CD4-positive, alpha-beta T cell (primary cell): ENCODE measurements at places on chromosomes 13 and 19. TPM values are rescaled to one million over a fixed set of nuclear protein-coding genes. Genes with fewer than 3 reads are reported as not detected.

The ZNF560 gene
- total RNA-seq: not detected

The ZNF878 gene
- not detected for total RNA-seq

The BRCA2 gene
- total RNA-seq: 1.9 TPM

The CALR gene
- total RNA-seq: 558 TPM

DNA sequence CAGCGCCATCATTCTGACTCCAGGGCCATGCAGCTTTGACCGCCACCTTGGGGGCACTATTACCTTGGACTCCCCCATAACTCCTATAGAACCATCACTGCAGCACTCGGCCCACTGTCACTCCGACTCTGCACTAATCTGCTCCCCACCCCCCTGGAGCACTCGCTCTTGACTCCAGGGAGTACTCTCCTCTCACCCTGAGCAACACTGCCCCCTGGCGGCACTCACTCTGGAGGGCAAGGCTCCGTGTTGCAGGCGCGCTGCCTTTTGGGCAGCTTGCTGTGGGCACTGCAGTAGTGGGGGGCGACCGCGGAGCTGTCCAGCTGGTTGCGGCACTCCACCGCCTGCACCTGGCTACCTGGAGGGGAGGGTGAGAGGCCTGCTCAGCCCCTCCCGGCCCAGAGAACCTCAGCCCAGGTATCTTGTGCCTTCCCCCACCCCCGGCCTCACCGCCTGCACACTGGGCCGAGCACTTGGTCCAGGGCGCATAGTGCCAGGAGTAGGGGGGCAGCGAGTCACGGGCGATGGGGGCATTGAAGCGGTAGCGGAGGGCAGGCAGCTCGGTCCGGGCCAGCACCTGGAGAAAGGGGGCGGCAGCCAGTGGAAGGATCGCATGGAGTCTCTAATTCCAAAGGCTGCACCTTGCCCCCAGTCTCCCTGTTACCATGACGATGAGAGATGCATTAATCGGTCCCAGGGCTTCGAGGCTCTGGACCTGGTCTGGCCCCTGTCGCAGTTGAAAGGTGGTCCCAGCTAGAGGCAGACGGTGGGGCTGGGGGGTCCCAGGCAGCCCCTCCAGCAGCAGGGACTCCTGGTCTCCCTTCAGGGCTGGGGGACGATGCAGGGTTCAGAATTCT, 8.9 kb upstream of the MYO1F start:
- DNase-seq: peak; percentile 57

- DNase-seq: no peak
Measured at GRCh38 chr13:50521831-50522149, 321.7 kb downstream of the DLEU7 start.

DNA sequence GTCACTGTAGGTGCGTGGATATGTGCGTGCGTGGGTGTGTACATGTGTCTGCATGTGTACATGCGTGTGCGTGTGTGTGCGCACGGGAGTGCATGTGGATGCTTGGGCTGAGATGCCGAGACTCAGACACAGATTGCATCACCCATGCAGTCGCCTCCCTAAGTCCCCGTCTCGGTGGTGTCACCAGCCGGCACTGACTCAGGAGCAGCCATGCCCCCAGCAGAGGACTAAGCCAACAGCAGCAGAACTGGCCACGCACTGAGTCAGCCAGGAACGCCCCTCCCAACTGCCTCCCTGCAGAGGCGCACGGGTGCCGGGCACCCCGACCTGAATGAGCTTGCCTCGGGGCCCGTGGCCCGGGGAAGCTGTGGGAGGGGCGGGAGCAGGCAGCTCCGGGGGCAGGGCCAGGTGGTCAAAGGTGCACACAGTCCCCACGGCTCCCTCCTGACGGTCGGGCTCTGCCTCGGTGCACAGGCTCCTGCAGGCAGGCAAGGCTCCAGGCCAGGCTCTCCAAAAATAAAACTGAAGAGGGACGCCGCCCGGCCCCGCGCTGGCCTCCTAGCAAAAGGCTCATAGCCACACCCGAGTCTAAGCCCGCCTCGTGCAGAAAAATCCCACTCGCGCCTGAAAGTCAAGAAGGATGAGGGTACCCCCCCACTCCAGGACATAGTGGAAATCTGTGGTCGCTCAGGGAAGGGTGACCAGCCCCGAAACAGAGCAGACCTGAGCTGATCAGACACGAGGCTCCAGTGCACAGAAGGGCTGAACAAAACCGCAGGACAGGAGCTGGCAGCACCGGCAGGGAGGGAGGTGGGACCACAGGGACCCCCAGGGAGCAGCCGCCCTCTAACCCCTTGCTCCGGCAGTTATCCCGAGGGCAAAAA, 49.2 kb downstream of the GADD45B start:
- DNase-seq: no peak

DNA sequence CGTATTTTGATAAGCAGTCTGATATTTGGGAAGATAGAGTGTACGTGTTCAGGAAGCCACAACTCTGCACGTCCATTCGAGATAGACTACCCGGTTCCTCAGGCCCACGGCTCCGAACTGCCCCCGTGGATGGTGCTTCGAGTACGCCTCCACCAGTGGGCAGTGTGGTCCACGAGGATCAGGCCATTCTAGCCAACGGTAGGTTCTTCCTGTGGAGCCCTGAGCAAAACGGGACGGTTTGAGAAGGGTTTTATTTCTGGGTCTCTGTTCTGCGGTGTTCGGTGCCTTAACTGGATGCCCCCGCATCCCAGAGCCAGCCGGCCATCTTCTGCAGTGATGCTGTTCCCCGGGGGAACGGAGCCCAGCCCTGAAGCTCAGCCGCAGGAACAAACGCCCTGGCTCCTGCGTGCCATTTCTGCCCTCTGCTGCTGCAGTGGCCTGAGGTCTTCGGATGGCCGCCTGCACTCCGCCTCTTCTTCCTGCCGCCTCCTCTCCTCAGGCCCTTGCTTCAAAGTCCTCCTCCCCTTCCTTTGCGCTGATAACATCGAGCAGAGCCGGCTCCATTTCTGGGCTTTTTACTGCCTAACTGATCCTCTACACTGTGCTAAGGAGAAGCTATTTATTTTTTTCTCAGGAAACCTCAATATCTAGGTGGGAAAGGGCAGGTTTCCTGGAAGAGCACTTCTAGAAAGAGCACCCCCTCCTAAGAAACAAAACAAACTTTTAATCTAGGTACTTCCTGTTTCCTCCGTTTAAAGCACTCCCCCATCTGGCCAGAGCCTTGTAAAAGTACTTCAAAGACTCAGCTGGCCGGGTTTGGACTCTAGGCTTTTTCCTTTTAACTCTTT, 36.2 kb upstream of the SLC46A3 start:
- DNase-seq: no peak

DNA sequence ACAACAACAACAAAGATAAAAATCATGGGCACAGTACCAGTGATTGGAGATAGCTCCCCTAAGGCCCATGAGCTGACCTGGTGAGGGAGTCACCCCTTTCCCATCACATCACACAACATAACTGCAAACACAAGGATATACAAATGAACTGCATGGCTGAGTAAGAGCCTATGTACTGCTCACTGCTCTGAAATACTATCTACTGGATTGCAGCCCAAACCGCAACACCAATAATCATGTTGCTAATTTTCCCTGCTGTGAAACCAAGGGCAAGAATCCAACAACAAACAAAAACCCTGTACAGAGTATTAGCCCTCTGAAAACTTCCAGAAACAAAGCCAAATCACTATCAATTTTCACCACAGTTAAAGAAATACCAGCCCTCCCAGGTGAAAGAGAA, 1893.2 kb downstream of the PCDH9 start:
- no peak for DNase-seq
